Stimulated activated CD4-positive, alpha-beta T cell treated with anti-CD3 and anti-CD28 coated beads, Interleukin-1b, Interleukin-23, amount 100 ng/mL, for 1 hour (primary cell): ENCODE measurements at places on chromosomes 1 and 21.

DNA sequence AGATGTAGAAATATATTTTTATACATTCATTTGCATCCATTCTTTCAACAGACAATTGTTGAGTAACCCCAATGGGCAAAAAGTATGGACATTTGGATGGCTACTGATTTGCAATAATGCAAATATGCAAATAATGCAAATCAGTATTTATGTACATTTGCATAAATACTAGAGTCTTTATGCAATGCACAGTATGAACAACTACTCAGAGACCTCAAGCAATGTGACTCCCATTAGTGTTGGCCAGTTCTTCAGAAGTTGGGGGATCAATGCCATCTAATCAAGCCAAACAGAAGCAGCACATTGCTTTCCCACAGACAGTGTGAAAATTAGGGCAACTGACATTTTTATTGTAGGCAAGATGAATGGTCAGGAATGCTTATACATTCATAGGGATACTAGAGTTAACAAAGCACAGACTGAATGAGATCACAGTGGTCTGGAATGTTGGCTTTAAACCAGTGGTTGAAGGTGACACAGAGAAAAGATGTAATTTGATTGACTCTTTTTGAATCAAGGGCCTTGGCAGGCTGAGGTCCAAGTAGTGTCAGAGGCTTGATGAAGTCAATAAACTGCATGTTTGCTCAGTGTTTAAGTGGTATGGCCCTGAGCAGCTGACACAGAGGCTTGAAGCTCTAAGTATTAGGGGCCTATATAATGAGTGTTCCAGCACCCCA lies 256.6 kb downstream of the CTH start:
- DNase-seq = no peak

GRCh38 chr1:228150120-228150460 lies 360 bp downstream of the GJC2 start:
- DNase-seq = no peak

DNA sequence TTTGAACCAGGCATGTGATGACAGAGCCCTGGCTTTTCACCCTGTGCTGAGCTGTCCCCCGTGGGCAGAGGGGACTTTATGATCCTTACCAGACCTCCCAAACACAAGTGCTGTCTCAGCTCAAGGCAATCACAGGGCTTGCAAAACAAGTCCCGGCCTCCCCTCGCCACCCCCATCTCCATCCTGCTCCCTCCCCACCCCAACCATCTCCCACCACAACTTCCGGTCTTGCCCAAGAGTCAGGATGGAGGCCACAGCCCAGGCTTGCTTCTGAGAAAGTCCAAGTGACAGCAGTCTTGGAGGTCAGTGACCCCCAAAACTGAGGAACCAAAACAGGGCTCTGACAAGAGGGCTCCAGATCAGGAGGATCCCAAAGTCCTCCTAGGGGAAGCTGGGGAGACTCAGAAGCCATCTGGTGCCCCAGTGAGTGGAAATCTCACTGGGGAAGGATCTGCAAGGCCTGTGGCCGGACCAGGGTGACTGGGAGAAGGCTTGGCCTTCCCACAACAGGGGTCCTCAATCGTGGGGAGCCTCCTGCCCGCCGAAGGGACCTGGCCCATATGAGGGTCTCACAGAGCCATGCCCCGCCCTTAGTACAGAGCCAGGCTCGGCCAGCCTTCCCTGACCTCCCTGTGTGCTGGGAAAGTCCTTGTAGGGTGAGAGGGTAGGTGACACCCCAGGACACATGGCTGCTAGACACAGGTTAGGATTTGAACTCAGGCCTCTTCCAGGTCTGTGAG lies 4.5 kb upstream of the SDC3 start:
- no peak for DNase-seq

DNA sequence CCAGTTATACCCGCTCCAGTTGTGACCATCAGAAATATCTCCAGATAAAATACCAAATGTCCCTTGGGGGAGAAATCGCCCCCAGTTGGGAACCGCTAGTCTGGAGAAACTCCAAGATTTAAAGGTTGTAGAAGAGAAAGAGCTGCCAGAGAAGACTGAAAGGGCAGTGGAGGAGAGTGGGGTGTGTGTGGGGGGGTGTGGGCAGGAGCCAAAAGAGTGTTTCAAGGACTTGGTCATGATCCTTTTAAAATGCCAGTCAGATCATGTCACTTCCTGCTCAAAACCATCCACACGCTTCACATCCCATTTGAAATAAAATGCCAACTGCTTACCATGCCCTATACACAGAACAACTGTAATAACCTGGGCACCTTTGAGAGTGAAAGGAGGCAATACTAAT lies 3.4 kb upstream of the HEYL start:
- no peak for DNase-seq

- no peak for DNase-seq
These were observed 1131.4 kb downstream of the PLA2G4A start for GRCh38 chr1:187960125-187960638.

- no peak for DNase-seq
These were observed 267.2 kb upstream of the SGIP1 start for GRCh38 chr1:66266756-66267155.

DNA sequence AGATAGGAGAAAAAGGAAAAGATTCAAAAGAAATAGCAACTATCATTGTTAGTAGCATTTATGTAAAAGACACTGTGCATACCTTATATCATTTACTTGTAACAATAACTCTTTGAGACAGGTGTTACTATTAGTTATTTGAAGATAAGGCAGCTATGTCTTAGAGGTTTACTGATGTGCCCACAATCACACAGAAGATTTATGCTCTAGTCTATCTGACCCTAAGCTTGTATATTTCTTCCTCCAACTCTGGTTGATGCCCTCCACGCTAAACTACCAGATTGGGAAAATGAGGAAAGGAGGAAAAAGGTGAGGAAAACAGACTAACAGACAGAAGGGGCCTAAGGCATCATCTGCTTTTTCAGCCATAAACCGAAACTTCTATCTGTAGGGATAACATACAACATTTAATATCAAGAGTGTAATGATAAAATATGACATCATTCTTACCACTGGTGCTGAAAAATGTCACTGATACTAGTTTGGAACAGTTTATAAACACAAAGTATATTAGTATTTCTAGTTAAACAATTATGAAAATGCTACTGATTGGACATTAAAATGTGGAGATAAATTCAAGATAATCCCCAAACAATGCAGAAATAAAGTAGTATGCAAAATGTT lies 5.1 kb downstream of the COLGALT2 start:
- no peak for DNase-seq

- no peak for DNase-seq
These were observed 19.1 kb downstream of the DMBX1 start for GRCh38 chr1:46508757-46509156.

- DNase-seq = no peak
These were observed 68.5 kb upstream of the HSD17B7 start for GRCh38 chr1:162722036-162722435.

DNA sequence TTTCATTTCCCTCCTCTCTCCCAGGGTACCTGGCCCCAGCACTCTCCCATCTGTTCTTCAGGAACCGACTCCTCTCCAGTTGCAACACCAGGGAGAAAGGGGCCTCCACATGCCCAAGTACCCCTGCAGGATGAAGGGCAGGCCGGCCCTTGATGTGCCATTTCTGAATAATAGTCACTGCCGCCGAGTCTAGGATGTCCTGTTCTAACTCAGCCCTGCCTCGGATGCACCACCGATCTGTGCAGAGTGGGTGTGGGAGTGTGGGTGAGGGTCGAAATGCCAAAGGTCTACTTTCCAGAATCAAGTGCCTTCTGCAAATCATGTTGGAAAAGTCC lies 25.4 kb upstream of the SPSB1 start:
- no peak for DNase-seq

DNA sequence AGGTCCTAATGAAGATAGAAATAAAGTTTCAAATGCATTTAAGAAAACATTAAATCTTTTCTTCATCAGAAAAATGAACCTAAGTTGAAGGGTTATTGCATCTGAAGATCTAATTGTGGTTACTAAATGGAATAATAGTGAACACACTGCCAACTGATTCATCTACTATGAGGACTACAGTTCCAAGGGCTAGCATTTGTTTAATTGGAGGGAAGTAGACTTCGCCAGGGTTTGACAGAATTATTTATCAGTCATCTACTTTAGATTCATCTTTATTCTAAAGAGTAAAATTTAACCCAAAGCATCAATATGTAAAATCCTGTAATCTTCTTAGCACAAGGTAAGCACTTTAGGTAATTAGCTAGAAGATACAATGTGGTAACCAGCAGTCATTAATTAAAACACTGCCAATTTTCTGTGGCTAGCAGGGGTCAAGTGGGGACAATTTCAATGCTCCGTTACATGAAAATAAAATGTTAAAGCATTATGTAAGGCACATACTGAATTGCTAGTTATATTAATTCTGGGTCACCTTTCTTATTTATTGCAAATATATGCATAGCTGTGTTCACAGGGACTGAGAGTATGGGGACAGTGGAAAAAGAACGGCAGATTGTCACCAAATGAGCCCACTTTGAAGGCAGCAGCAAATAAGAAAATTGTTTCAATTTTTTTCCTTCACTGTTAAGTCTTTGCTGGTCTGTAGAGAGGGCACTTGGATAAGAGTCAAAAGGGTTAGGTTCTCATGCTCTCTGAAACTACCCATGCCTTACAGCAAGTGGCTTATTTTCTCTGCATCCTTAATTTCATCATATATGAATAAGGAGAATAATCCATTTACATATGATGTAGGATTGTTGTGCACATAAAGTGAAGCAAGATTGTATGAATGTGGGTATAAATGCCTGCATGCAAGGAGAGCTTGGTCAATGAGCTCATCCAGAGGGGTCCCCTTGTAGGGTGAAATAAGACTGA lies 416.0 kb downstream of the PCP4 start:
- DNase-seq = no peak

DNA sequence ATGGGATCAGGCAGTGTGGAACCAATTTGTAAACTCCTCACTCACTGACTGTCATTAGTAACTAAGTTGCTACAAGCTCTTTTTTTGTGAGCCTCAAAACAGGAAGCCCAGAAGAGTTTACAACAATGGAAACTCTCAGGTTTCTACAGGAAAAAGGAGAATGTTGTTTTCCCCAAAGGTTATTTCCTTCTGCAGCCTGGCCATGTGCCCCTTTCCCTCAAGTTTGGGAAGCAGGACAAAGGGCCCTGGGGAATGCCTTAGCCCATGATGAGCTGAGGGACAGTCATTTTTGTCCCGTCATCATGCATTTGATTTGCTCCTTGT lies 395.9 kb downstream of the KIF26B start:
- no peak for DNase-seq

DNA sequence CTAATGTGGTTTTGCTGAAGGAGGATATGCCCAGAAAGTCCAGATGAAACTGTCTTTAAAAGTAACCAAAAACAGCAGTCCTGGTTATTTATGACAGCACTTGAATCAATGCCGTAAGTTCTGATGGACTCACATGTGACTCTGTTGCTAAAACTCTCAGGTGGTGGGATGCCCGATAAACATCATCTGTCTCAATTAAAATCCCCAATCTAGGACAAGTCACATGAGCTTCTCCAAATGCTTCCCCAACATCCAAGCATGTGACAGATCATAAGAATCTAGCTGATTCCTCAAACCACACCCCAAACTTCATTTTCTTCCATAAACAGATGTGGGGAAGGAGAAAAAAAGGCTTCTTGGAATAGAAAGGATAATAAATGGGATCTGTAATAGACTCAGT lies 786 bp upstream of the CTSK start:
- no peak for DNase-seq

DNA sequence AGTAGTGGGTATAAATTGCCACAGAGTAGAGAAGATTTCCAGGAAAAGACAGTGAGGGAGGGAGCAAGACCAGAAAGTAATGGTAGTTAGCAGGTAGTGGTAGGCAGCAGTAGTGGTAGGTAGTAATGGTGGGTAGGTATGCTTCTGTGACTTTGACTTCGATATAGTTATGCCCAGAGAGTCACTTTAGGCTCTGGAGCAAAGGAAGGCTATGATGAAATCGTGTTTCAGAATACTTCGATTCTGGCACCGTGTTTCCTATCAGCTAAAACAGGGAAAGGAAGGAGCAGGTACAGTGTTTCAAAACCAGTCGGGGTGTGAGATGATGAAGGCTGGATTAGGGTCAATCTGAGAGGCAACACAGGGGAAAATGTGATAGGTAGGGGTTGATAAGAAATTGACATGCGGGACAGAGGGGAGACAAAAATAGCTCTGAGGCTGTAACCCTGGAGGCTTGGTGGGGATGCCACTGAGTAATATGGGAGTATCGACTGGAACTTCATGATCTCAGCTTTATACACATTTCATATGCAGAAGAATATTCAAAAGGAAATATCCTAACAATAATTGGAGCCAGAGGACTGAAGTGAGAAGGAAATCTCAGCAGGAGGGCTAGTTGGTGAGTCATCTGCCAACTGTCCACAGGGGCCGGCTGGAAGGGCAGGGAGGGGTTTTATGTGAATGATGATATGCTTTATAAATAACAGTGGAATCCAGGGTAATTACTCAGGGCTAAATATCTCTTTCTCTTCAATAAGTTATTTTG lies 25.2 kb upstream of the TRIM45 start:
- no peak for DNase-seq

- DNase-seq = no peak
These were observed 19.4 kb upstream of the TMEM222 start for GRCh38 chr1:27302612-27303011.

DNA sequence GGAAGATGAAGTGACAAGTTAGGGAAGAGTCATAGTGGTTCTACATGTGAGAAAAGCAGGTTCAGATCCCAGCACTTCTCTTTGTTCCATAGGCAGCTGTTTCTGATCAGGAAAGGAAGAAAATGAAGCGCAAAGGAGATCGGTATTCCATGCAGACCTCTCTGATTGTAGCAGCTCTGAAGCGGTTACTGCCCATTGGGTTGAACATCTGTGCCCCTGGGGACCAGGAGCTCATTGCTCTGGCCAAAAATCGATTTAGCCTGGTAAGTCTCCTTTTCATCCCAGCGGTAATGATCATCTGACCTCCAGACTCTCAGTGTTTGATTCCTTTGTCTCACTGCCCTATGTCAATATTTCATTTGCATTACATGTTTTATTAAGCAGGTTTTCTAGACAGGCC lies 173.6 kb downstream of the ZP4 start:
- no peak for DNase-seq
